Left lung (tissue), 14 donors: ENCODE measurements at places on chromosomes 16 and 17. TPM values are rescaled to one million over a fixed set of nuclear protein-coding genes. Genes with fewer than 3 reads are reported as not detected.

The GDPD1 gene
- 2.8 TPM for total RNA-seq

- DNase-seq = peak; percentile 46
- H3K36me3 ChIP-seq = peaks cover 45% of the 10 kb centered on the region
- H3K27ac ChIP-seq = peak within 1 kb of the TSS; percentile 64
- H3K4me1 ChIP-seq = peaks cover 43% of the 10 kb centered on the region
- H3K4me3 ChIP-seq = peak within 1 kb of the TSS; percentile 73
- H3K27me3 ChIP-seq = peaks cover 16% of the 10 kb centered on the region
Observed at GRCh38 chr17:1709971-1710806, at the start of gene TLCD2. Gene TLCD2, minus strand, starts transcription at chr17:1710377. Its CDS starts 135 bp downstream, at chr17:1710242.

DNA sequence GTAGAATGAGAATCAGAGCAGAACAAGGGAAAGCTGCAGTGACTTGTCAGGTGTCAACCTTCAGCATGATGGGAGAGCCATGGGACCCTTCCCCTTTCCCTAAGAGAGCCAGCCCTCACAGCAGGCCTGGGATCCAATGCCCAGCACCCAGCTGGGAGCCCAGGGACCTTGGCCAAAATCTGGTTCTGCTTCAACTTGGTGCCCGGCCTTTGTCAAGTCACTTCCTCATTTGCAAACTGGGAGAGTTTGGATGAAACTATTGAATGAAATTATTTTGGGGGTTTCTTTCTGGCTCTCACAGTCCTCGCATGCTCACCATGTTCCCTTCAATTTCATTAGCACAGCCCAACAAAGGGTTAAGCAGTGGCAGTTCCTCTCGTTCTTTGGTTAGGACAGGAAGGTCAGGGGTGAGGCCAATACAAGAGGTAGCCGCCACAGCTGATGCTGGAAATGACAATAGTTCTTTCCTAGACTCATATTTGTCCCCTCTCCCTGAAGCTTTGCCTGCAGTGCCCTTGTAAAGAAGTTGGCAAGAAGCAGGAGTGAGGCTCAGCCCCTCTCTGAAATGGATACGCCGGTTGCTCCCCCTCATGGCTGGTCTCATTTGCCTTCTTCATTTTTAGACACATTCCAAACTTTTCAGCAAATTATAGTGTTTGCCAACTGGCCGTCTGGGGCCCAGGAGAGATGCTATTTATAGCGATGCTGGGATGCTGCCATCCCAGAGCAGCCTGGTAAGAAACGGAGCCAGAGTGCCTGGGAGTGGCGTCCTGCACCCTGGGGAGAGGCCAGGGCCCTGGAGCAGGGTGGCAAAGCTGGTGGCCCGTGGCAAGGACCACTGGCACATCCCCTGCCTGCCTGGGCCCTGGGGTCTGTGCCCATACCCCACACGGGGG lies 34.5 kb upstream of the MEOX1 start:
- H3K27me3 ChIP-seq = no peaks in the 10 kb centered on the region
- H3K36me3 ChIP-seq = no peaks in the 10 kb centered on the region
- H3K4me1 ChIP-seq = peaks cover 13% of the 10 kb centered on the region
- no peak overlapping the region for H3K27ac ChIP-seq

DNA sequence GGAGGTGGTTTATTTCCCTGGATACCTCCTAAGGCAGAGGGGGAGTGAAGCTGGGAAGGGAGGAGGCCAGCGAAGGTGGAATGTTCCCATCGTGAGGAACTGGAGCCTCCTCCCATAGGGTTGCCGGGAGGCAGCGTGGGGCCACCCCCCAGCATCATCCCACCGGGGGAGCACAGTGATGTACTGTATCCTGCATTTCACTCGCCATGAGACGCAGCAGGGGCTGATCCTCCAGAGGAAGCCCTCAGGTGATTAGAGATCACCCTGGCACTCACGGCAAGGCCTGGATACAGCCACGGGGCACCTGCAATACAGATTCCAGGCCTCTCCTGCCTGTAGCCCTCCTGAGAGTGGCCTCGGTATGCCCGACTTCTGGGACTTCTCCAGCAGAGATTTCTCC lies 25.5 kb upstream of the BEAN1 start:
- H3K4me3 ChIP-seq = no peak overlapping the region
- H3K36me3 ChIP-seq = no peaks in the 10 kb centered on the region
- DNase-seq = no peak

The CRHR1 gene
- not detected for total RNA-seq

GRCh38 chr17:57562184-57562698 lies 182.9 kb downstream of the CCDC182 start:
- no peak overlapping the region for H3K4me3 ChIP-seq
- H3K27ac ChIP-seq = no peak overlapping the region
